NCI-H1105 (cell line): ENCODE measurements at places on chromosomes 6 and 20.
A peak's percentile ranks its signal among the peaks of the same experiment; 100 is the strongest.

- no peak for DNase-seq
These were observed 84.4 kb upstream of the MLN start for GRCh38 chr6:33888183-33888582.

- DNase-seq, result no peak
These were observed 178.3 kb downstream of the THBS2 start for GRCh38 chr6:169075211-169075914.

DNA sequence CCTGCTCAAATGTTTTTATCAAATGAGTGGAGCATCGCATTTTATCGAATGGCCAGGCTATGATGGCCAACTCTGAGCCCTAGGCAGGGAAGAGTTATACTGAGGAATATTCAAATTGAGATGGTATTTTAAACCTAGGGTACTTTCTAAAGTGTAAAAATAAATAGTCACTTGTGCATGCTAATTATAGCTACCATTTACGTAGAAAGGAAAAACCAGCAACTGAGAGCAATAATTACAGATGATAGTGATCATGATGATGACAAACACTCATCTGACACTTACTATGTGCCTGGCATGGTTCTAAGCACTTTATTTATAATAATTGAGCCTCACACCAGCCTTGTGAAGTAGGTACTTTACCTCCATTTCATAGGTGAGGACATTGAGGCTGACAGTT is 455.7 kb downstream of the CD83 start:
- no peak for DNase-seq

DNA sequence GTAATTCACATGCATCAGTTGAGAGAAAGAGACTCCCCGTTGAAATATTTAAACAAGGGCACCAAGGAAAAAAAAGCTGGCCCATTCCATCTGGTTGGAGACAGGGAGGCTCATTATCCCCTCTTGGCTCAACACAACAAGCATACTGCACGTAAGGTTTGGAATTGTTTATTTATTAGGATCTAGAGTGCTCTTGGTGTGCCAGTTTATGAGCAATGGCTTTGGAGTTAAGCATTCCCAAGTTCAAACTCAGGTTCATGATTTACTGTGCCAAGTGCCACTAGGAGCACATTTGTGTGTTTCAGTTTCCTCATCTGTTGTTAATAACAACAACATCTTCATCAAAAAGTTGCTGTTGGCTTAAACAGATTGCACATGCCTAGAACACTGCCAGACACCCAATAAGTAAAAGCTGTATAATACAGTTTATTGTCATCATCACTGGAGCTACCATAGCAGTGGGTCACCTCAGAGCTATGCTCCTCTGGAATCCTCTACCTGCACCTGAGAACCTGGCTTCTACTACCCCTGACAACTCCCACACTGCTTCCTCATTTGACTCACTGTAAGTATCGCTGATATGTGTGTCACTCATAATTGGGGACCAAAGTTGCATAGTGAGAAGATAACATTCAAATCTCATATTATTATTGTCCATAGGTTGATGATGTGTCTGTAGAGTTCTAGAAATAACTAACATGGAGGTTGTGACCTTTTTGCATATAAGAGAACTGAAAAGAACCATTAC is 5.4 kb downstream of the SLC17A3 start:
- DNase-seq, result no peak

GRCh38 chr6:25713824-25714223 is 40.7 kb upstream of the SLC17A4 start:
- DNase-seq, result peak; percentile 47

DNA sequence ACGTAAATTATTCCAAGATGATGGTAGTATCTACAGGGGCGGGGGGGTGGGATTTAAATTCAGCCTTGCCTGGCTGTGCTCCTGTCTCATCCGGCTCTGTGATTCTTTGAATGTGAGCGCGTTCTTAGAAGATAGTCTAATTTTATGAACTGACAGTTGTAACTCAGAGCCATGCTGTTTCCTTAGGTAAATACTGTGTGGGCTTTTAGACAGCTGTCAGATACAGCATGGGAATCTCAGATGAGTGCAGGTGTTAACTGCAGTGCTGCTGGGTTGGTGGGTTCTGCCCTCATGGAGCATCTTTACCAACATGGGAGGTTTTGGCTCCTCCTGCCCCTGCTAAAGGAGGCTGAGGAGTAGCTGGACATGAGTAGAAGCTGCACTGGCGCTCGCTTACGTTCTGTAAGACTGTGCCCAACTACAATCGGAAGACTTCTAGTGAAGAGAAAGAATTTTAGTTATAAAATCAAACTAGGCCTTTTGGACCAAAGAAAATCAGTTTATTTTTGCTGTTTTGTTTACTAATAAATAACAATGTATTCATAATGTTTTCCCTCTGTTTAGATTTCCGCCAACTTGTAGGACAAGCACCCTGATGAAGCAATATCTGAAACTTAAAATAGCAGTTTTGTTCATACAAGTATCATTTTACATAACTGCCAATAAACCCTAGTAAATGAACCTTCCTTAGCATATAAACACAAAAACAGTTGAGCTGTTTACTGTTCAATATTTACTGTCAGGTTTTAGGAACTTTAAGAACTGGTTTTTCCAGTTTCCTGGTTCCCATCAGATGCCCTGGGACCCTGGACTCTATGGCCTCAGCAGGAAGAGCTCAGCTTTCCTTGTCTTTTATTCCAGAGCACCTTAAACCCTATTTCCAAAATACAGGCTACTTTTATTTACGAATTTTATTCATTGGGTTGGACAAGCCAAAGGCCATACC is 66.1 kb downstream of the FAM120B start:
- no peak for DNase-seq

GRCh38 chr20:7366189-7366588 is 574.1 kb downstream of the HAO1 start:
- no peak for DNase-seq

- DNase-seq, result no peak
These were observed 137.7 kb upstream of the ARMC2 start for GRCh38 chr6:108710551-108710950.

DNA sequence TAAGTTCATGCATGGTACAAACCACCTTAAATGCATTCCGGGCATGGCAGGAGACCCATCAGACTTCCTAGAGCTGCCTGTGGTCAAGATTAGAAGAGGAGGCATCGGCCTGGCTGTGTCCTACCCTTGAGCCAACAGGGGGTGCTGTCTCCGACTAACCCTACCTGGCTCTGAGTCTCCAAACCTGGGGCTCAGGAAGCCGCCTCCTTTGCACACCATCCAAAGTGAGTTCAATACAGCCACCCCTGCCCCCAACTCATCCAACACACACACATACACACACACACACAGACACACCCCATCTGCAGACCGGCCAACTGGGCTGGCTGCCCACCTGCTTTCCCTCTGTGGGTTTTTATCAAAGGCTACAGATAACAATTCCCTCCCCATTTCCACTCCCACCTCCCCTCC is 77.0 kb downstream of the JPH2 start:
- DNase-seq, result no peak

DNA sequence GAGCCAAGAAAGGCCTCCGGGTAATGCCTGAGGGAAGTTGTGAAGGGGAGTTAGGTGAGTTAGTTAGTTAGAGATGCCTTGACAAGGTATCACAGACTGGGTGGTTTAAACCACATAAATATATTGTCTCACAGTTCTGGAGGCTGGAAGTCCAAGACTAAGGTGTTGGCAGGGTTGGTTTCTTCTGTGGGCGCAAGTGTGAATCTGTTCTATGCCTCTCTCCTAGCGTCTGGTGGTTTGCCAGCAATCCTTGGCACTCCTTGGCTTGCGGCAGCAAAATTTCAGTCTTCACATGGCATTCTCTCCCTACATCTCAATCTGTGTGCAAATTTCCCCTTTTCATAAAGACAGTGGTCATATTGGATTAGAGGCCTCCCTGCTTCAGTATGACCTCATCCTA is 29.7 kb upstream of the RANBP9 start:
- DNase-seq, result no peak

DNA sequence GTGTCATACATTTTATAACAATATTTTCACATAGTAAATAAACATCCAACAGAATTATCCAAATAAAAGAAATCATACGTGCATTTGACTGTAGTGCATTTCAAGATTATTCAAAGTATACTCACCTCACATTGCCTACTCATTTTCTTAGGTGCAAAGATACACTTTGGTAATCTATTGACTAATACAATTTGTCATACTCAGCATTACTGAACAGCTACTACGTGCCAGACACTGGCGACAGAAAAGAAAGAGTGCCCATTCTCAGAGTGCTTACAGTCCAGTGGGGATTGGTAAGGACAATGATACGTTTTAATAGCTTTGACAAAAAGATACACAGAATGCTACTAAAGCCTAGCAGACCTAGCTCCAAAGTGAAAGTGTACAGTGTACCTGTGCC is 42.0 kb downstream of the FBXL4 start:
- no peak for DNase-seq

- no peak for DNase-seq
These were observed 73.3 kb downstream of the SLC22A23 start for GRCh38 chr6:3383525-3383924.

DNA sequence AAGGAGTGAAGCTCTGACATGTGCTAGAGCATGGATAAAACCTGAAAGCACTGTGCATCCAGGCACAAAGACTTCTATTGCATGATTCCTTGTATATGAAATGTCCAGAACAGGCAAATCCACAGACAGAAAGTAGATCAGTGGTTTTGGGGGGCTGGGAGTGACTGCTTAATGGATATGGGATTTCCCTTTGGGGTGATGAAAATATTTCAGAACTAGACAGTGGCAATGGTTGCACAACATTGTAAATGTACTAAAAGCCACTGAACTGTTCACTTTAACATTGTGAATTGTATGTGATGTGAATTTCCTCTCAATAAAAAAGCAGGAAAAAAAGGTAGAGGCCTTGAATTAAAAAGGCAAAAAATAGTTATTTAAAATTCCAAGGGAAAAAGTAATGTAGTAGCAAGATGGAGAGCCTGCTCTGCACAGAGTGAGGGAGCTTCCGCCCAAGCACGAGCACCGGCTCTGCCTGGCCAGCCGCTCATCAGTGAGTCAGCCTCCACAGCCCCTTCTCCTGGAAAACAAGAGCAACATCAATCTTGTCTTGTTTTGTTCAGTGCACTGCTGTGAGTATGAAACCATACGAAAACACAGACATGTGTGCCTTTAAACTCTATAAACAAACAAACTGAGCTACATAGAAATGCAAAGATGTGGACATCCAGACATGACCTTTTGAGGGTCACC is 74.6 kb upstream of the THBS2 start:
- no peak for DNase-seq

GRCh38 chr6:156033598-156033997 is 578.0 kb upstream of the NOX3 start:
- DNase-seq, result no peak

DNA sequence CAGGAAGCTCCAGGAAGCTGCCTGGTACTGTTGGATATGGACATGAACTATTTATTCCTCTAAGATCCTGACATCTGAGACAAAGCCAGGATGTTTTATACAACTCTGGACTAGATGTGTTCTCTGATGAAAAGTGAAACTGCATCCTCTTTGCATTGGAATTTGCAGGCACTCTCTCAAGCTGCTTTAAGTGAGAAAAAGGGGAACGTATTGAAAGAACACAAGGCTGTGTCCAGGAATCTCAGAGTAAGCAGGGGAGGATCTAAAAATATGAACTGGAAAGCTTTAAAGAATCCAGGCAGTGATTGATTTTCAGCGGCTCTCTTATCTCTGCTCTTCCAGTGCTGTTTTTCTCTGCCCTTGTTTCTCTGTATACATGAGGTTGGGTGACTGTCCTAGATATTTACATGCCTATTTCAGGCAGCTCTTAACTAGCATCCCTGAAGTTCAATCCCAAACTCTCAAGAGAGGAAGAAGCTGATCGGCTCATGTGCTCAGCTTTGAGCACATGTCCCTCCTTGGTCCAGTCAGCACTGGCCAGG is 193.8 kb downstream of the PLCB4 start:
- DNase-seq, result no peak

- DNase-seq, result no peak
These were observed 6.1 kb downstream of the SMIM28 start for GRCh38 chr6:138383776-138384175.

GRCh38 chr6:81166770-81167169 is 585.7 kb downstream of the TENT5A start:
- peak; percentile 3 for DNase-seq

DNA sequence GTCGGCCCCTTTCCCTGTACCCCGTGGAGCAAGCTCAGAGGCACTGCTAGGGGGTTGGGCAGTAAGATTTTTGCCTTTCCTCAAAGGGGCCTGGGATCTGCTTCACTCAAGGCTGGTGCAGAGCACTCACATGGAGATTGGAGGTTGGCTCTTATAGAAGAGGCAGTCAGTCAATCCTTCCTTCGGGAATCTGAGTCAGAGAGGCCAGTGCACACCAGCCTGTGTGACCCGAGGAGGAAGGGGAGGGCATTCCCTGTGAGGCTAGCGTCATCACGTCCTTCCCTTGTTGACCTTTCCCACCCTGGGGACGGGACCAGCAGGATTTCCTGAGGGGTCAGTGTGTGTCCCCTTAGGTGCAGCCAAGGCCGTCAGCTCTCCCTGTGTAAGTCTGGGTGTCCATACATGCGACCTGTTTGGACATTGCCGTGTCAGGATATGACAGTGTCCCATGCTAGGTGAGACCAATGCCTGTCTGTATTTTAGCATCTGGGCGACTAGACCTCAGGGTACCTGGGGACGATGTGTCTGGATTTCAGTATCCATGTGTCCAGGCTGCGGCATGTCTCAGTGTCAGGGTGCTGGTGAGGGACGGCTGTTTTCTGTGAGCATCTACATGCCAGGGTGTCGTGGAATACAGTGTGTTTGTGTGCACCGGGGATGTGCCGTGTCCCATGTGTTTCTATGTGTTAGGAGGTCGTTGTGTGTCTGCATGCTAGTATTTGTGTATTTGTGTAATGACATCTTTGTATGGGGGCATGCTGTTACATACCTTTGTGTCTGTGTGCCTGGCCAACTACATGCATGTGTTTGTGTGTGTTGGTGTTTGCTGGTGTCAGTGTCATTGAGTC is 2.8 kb upstream of the ZNF512B start:
- DNase-seq, result no peak

DNA sequence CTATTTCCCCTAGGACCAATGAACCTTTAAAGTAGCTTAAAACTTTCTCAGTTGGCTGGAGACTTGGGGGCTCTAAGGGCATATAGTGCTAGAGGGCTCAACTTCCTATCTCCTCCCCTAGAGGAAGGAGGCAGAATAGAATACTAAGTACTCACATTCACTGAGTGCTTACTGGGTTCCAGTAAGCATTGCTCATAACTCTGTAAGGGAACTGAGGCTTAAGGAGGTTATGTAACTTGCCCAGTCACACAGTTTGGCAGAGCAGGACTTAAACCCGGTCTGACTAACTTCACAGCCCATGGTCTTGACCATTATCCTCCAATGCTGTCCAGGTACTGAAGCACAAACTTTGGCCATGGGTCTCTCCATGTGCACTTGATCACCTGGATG is 12.5 kb downstream of the SESN1 start:
- no peak for DNase-seq
